ENCODE measurements at places on chromosomes 4 and X. TPM values are rescaled to one million over a fixed set of nuclear protein-coding genes. Genes with fewer than 3 reads are reported as not detected.

The F8A3 gene
- total RNA-seq: 1.0 TPM

The ASB5 gene
- total RNA-seq: not detected

The ANXA10 gene
- 2.9 TPM for total RNA-seq

The PCDH10 gene
- total RNA-seq: 0.19 TPM

The TEC gene
- total RNA-seq: 2.3 TPM

The VSIG1 gene
- total RNA-seq: 0.26 TPM

The POU4F2 gene
- not detected for total RNA-seq

The TLR1 gene
- total RNA-seq: 0.24 TPM

The FSTL5 gene
- total RNA-seq: not detected

The KCTD8 gene
- not detected for total RNA-seq

The DCAF8L2 gene
- not detected for total RNA-seq

The AKAP17A gene
- total RNA-seq: 27.1 TPM

The JCHAIN gene
- 0.13 TPM for total RNA-seq

The IL2 gene
- total RNA-seq: not detected

The PDK3 gene
- 4.5 TPM for total RNA-seq

The CLDN34 gene
- not detected for total RNA-seq

The NPY1R gene
- total RNA-seq: not detected

The EDA gene
- 0.41 TPM for total RNA-seq

Measured in A549 treated with GW870086 at 1 μM for 4 hours (cell line).